Fibroblast of skin of right quadriceps (primary cell): ENCODE measurements at places on chromosomes 13 and 19.

- DNase-seq: no peak
Observed at GRCh38 chr19:31174948-31175347, 174.3 kb downstream of the TSHZ3 start.

DNA sequence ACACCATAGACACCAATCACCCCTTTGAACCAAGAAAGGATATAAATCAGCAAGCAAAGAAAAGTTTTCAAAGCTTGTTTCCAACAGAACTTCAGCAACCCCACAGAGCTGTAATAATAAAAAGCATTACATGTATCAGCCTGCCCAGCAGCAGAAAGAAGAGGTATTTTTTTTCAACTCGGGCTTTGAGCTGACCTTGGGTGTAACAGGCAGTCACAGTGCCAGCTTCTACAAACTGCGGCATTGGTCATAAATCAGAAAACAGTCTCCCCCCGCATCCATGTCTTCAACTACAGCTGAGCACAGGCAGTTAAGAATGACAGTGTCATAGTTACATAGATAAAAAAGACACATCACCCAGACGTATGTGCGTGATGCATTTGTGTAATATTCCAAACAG lies 671.0 kb upstream of the SLITRK1 start:
- DNase-seq: no peak

DNA sequence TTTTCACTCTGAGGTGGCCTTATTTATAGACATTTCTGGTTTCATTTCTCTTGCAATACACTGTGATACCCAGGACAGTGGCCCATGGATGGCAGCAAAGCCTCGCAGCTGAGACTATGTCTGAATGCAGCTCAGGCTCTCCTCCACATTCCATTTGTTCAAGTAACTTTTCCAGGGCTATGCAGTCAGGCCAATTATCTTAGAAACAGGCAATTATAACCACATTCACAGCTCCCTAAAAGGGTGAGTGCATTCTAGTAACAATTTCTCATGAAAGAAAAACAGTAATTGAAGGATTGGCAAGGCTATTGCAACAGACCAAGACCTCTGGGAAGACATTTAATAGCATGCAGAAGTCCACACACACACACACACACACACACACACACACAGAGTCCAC lies 264.0 kb downstream of the TBC1D4 start:
- DNase-seq: peak; percentile 86

GRCh38 chr13:99677116-99677951 lies 176.1 kb downstream of the TM9SF2 start:
- DNase-seq: peak; percentile 35

GRCh38 chr19:15038294-15038693 lies 11.0 kb upstream of the CASP14 start:
- no peak for DNase-seq

- DNase-seq: no peak
Observed at GRCh38 chr13:44936246-44936645, 53.0 kb downstream of the NUFIP1 start.

DNA sequence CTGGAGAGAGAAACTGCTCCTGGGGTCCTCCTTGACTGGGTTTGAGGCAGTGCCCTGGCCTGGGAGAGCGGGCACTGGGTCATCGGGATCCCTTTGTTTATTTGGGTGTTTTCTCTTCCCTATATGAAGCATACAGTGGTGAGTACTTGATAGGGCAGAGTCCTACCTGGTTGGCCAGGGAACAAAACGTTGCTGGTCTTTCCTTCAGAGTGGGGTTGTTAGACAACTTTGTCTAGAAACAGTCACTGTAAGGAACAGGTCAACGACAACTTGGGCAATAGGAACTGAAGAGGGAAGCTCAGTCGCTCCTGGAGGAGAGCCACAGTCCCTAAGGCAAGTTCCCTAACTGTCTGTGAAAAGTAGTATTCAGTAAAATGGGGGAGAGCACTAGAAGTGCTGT lies 550 bp upstream of the OLFM4 start:
- DNase-seq: no peak

DNA sequence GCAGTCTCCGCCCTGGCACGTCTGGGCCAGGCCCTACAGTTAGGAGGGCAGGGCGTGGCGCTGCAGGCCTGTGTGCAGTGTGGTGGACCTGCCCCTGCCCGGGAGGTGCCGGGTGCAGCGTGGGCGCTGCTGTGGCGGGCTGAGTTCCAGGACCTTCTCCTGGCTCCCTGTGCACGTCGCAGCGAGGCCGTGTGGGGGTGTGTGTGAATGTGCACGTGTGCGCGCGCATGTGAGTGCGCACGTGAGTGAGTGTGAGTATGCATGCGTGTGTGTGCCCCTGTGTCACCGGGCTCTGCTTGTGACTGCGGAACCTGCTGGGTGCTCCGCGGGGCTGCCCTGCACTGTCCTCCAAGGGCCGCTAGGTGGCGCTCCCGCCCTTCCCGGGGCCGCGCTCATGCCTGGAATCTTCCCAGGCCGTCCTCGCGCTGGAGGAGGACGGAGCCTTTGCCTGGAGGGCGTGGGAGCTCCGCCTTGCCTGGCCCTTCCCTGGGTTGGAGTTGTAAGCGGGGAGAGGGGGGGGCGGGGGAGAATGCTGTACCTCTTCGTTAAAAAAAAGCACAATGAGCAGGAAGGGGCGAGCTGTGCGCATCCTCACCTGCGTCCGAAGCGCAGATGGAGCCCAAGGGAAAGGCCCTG lies 79.3 kb downstream of the KDM4B start:
- DNase-seq: peak; percentile 78

GRCh38 chr13:18944501-18945068 lies 237.0 kb downstream of the TUBA3C start:
- DNase-seq: no peak

DNA sequence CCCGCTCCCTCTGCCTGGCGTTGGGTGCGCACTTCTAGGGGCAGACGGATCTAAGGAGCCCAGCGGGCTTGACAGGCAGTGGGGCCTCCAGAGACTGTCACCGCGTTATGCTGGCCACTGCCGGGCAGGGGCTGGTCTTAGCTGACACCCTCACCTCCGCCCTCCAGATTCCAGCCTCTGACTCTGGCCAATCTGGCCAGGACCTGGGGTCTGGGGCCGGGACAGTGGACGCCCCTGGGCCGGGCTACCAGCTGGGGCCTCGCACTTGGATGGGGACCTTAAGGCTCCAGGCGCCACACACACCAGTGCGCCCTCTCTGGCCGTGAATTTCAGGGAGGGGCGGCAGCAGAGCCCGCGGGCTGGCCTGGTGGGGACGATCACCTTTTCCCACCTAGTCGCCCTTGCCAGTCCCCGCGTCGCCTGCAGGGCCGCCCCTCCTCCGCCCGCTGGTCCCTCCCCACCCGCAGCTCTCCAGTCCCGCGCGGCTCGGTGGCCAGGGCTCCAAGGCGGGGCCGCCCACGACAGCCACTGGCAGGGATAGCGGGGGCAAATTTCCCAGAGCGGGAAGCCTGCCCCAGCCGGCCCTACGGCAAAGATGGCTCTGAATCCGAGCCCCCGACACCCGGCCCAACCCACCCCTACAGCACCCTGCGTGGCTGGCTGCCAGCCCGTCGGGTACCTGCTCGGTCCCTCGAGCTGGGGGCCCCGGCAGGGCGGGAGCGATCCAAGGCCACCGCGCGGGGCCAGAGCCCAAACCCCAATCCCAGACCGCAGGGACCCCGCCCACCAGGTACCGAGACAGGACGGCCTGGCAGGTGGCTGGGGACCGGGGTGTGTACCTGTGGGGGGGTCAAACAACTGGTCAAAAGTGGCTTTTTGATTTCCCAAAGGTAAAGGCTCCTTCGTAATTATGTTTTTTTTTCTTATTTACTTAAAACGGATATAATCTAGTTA lies 6.1 kb upstream of the ZNF98 start:
- no peak for DNase-seq

DNA sequence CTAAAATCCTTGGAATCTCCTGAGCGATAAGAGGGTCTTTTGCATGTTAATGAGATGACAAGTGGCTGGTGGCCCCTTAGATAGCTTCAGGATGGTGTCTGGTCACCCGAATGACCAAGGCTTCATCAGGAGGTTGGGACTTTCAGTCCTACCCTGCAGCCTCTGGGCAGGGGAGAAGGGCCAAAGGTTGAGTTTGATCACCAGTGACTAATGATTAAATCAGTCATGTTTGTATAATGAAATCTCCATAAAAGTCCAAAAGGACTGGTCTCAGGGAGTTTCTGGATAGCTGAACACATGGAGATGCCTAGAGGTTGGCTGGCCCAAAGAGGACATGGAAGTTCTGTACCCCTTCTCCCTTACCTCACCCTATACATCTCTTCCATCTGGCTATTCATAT lies 316.2 kb downstream of the MTUS2 start:
- no peak for DNase-seq

- no peak for DNase-seq
Observed at GRCh38 chr13:32446220-32446619, 18.3 kb upstream of the N4BP2L1 start.

DNA sequence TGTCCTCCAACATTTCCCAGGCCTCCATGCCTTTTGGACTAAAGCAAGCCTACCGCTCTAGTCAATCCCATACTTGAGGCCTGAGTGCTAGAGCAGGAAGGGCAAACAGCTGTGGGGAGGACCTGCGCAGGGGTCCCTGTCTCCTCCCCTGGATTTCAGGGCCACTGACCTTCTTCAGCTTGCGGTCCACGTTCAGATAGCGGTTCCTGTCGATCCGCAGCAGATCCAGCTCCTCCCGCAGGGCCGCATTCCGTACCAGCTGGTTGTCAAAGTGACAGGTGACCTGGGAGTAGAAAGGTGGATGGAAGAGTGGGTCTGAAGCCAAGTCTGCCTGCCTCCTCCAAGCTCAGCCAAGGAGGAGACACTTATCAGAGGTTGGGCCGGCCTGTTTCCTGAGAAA lies 14.0 kb upstream of the EMP3 start:
- DNase-seq: no peak

DNA sequence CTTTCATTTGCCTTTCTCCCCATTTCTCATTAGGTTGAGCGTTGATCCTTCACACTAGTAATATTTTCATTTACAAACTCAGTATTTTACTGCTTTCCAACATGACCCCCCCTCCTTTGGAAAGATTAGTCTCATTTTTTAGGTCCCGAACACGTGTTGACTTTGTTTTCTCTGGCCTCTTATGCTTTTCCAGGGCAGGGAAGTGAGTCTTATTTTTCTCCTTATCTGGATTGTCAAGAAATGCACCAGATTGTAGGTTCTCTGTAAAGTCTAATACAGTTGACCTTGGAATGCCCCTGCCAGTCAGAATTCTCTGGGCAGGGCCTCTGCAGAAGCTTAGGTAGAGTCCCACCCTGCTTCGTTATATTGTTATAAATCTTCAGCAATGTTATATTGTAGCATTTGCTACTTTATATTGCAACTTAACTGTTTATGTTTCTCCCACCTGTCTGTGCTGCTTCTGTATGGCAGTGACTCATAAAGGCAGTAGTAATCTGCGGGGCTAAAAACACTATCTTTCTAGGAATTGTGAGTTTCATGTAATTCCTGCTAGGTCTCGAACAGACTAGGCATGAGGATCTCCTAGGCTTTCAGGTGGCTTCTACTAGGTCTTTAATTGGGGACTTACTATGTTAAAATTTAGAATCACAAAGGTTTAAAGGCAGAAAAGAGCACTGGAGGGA lies 2.0 kb downstream of the TDRD3 start:
- DNase-seq: no peak

DNA sequence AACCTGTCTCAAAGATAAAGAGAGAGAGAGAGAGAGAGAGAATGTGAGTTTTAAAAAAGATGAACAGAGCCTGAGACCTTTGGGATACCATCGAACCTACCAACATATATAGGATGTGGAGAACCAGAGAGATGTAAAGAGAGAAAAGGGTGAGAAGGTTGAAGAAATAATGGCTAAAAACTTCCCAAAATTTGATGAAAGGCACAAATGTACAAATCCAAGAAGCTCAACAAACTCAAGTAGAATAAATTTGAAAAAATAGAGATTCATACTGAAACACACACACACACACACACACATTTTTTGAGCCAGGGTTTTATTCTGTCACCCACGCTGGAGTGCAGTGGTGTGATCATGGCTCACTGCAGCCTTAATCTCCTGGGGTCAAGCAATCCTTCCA lies 16.3 kb downstream of the ZNF558 start:
- DNase-seq: no peak

DNA sequence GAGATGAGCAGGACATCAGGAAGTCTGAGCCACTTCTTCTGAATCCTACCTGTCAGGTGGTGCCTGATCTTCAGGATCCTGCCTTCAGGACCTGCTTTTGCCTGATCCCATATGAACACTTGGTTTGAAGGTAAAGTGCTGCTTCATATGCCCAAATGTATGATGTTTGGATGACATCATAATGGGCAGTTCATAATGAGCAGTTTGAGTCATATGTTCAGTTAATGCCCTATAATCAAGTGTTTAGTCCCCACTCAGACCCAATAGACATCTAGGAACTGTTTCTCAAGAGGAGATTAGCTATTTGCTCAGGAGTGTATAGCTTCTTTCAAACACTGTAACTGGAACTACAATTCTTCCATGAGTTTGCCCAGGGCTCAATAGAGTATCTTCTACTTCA lies 58.8 kb downstream of the POLR1D start:
- no peak for DNase-seq

DNA sequence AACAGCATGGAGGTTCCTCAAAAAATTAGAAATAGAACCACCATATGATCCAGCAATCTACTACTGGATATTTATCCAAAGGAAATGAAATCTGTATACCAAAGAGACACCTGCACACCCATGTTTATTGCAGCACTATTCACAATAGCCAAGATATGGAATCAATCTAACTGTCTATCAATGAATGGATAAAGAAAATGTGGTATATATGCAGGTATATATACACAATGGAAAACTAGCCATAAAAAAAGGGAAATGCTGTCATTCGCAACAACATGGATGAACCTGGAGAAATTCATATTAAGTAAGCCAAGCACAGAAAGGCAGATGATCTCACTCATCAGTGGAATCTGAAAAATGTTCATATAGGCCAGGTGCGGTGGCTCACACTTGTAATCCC lies 2.5 kb downstream of the ZNF780B start:
- DNase-seq: no peak

DNA sequence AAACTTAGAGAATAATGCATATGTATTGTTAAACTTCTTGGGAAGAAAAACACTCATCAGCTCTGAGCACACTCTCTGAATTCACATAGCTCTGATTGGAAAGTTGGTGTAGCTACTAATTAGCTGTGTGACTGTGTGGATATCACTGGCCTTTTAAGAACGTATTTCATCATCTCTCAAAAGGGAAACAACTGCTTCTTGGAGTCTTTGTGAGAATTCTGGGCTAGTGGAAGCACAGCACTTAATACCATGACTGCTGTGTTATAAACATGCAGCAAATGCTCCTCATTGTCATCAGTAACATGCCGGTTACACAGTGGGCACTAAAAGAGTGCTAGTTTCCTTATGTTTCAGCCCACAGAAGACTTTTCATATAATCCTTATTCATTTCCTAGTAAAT lies 220.9 kb upstream of the CSNK1A1L start:
- DNase-seq: no peak

DNA sequence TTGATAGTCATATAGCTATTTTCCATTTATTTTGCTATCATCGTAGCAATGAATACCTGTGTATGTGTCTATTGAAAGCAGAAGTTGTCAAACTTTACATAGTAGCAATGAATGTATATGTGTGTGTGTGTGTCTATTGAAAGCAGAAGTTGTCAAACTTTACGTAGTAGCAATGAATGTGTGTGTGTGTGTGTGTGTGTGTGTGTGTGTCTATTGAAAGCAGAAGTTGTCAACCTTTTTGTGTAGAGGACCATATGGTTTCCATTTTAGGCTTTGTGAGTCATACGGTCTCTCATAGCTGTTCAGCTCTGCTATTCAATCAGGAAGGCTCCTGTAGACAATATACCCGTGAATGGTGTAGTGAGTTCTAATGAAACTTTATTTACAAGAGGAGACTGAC lies 20.8 kb downstream of the NLRP4 start:
- no peak for DNase-seq

GRCh38 chr19:55696301-55697068 lies 21.5 kb downstream of the EPN1 start:
- DNase-seq: no peak
